Naive thymus-derived CD8-positive, alpha-beta T cell (primary cell): ENCODE measurements at places on chromosomes 13 and 19. TPM values are rescaled to one million over a fixed set of nuclear protein-coding genes. Genes with fewer than 3 reads are reported as not detected.

Gene CLEC11A
- 12.4 TPM for total RNA-seq

Gene HTR2A
- not detected for total RNA-seq

Gene TEX29
- total RNA-seq = 0.99 TPM

Gene ZNF57
- 3.6 TPM for total RNA-seq

Gene SLAIN1
- total RNA-seq = 52.7 TPM

Gene SRRM5
- total RNA-seq = 1.4 TPM
